ENCODE measurements at places on chromosomes 5 and 9. TPM values are rescaled to one million over a fixed set of nuclear protein-coding genes. Genes with fewer than 3 reads are reported as not detected.

The CDKN2B-AS1 gene
- total RNA-seq, result 0.58 TPM

The C1QTNF2 gene
- 9.1 TPM for total RNA-seq

The ANXA1 gene
- total RNA-seq, result 546 TPM

The PLAC8L1 gene
- 0.87 TPM for total RNA-seq

The CDX1 gene
- not detected for total RNA-seq

The GPRIN1 gene
- 0.81 TPM for total RNA-seq

- no peaks in the 10 kb centered on the region for H3K4me1 ChIP-seq
- DNase-seq, result no peak
- no peaks in the 10 kb centered on the region for H3K27me3 ChIP-seq
- H3K36me3 ChIP-seq, result no peaks in the 10 kb centered on the region
- no peak overlapping the region for H3K27ac ChIP-seq
- H3K4me3 ChIP-seq, result no peak overlapping the region
Measured at GRCh38 chr9:101029315-101030085, 973 bp downstream of the PLPPR1 start.

GRCh38 chr5:87210076-87210475, 57.6 kb upstream of the RASA1 start:
- H3K27me3 ChIP-seq, result no peaks in the 10 kb centered on the region
- H3K4me3 ChIP-seq, result no peak overlapping the region
- H3K36me3 ChIP-seq, result no peaks in the 10 kb centered on the region
- no peak overlapping the region for H3K27ac ChIP-seq
- H3K4me1 ChIP-seq, result no peaks in the 10 kb centered on the region

DNA sequence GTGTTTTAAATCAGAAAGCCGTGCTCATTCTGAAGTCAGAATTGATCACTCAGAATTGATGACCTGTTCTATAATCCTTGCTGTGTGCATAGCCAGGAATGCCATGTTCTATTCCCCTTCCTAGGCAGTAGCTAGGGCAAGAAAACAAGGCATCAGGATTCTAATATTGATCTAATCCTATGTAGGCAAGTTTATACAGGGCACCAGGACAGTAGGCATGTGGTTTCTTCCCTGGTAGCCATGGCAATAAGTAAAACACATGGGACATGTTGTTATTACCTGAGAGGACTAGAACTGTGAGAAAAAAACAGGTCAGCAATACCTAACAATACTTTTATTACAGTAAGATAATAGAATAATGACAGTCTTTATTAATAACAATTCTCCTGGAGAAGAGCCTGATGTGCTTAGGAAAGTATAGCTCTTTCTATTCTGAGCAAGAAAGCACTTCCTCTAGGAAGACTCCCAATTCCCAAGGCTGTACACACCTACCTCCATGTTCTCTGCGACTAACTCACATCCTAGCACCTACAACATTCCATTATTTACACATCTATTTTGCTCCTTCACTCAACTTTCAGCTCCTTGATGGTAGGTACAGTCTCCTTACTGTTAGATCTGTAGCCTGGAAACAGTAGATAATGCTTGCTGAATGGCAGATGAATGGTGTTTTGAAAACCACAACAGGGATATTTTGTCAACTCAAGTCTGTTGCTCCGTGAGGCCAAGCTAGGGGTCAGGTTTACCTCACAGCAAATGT, 70.8 kb downstream of the STX17 start:
- no peak for DNase-seq
- H3K36me3 ChIP-seq, result no peaks in the 10 kb centered on the region

DNA sequence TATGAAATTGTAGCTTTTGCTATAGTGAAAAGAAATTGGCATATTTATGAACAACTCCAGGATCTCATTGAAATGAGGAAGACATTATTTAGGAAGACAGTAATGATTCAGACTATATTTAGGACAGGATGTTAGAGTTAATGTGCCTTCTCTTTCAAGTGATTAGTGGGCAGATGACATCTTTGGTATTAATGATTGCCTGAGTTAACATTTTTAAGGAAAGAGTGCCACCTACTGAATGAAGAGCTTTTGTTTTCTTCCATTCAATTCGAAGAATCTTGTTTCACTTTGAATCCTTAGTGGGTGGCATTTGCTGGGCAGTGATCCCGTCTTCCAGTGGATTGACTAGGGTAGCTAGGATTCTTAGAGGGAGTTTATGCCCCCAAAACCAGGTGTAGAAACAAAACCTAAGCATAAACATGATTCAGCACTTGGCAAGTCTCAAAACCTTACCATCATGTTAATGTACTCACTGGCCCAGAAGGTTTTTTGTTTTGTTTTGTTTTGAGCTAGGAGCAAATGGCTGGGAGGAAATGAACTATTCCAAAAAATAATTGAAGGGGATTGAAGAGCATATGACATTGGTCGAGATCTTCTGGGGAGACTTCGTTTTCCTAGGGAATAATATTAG, 23.2 kb downstream of the MAP3K1 start:
- no peak overlapping the region for H3K4me3 ChIP-seq
- H3K27me3 ChIP-seq, result no peaks in the 10 kb centered on the region
- H3K27ac ChIP-seq, result no peak overlapping the region
- peaks cover 2% of the 10 kb centered on the region for H3K4me1 ChIP-seq
- DNase-seq, result no peak
- no peaks in the 10 kb centered on the region for H3K36me3 ChIP-seq

DNA sequence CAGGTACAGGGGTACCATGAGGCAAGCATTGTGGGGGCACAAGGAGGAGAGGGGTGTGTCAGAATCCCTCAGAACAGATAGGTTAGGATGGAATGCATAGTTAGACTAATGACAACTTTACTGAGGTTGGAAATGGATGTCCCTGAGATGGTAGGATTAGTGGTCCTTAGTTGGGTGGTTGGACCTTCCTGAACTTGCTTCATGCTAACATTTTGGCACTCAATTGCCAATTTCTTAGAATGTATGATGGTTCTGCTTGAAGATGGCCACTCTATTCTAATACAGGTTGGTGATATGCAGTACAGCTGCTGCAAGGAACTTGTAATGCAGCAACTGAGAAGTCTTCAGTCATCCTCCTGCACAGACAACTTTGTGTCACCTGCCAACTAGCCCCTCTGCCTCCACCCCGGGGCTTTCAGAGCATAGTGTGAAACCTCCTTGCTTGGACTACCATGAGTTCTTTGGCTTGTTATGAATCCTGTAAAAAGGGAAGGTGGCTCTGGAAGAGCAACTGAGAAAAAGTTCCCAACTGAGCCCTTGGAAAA, 5.4 kb downstream of the CCNI2 start:
- no peak overlapping the region for H3K27ac ChIP-seq
- DNase-seq, result no peak
- no peak overlapping the region for H3K4me3 ChIP-seq
- H3K4me1 ChIP-seq, result no peaks in the 10 kb centered on the region
- no peaks in the 10 kb centered on the region for H3K36me3 ChIP-seq

DNA sequence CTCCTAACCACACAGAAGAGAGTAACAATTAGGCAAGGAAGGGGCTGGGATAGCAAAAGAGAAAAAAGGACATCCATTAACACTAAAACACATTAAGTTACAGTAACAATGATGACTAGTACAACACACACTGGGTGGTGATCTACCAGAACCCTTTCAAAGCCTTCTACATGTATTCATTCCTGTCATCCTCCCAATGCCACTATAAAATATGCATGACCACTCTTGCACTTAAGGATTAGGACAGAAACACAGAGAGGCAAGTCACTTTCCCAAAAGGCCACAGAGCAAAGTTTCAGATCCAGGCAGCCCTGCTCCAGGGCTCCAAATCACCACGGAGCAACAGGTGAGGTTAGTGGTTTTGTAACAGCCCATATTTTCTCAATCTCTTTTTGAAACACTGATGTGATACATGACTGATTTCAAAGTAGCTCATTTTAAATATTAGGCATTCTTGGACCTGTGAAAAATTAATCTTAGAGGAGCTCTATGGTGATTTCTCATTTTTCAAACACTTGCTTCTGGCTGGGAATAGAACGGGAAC, 86.7 kb downstream of the AUH start:
- H3K36me3 ChIP-seq, result no peaks in the 10 kb centered on the region
- H3K4me3 ChIP-seq, result no peak overlapping the region
- no peak for DNase-seq
- H3K4me1 ChIP-seq, result peaks cover 2% of the 10 kb centered on the region

GRCh38 chr9:135210676-135211523, 123.4 kb downstream of the OLFM1 start:
- H3K4me3 ChIP-seq, result no peak overlapping the region
- no peak overlapping the region for H3K27ac ChIP-seq
- no peaks in the 10 kb centered on the region for H3K27me3 ChIP-seq
- DNase-seq, result peak; percentile 3
- no peaks in the 10 kb centered on the region for H3K36me3 ChIP-seq
- no peaks in the 10 kb centered on the region for H3K4me1 ChIP-seq

GRCh38 chr9:77981332-77981731, 50.3 kb downstream of the GNAQ start:
- peaks cover 10% of the 10 kb centered on the region for H3K4me1 ChIP-seq
- peak overlapping the region; percentile 17 for H3K27ac ChIP-seq
- DNase-seq, result no peak

- H3K4me3 ChIP-seq, result no peak overlapping the region
- no peak overlapping the region for H3K27ac ChIP-seq
- peak; percentile 85 for DNase-seq
- no peaks in the 10 kb centered on the region for H3K4me1 ChIP-seq
- H3K36me3 ChIP-seq, result no peaks in the 10 kb centered on the region
Measured at GRCh38 chr5:6734243-6734700, 21.0 kb downstream of the TENT4A start.

- H3K27me3 ChIP-seq, result no peaks in the 10 kb centered on the region
- peak; percentile 53 for DNase-seq
- no peak overlapping the region for H3K27ac ChIP-seq
- H3K4me1 ChIP-seq, result no peaks in the 10 kb centered on the region
- H3K4me3 ChIP-seq, result peak overlapping the region; percentile 83
Measured at GRCh38 chr9:3525096-3525835, 535 bp downstream of the RFX3 start.

- no peak overlapping the region for H3K27ac ChIP-seq
- DNase-seq, result no peak
- H3K27me3 ChIP-seq, result no peaks in the 10 kb centered on the region
- no peaks in the 10 kb centered on the region for H3K36me3 ChIP-seq
- no peak overlapping the region for H3K4me3 ChIP-seq
Measured at GRCh38 chr5:78755822-78756429, 107.4 kb upstream of the LHFPL2 start.

GRCh38 chr9:20726144-20726543, 42.1 kb downstream of the FOCAD start:
- no peak for DNase-seq
- H3K27me3 ChIP-seq, result no peaks in the 10 kb centered on the region
- no peaks in the 10 kb centered on the region for H3K4me1 ChIP-seq

DNA sequence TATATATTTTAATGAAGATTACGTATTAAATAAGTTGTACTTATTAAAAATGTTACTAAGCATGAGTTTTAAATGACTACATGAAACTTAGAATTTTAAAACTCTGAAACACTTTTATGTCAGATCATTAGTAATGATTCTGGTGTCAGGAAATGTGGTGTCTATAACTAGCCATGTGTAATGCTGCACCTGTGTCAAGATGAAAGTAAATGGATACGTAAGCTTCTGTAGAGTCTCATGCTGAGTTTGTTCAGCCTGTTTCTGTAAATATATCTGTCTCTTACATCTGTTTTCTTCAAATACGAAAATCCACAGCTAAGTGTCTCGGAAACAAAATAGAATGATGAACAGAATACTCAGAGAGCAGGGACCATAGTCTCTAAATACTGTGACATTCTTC, 278.0 kb upstream of the SMC2 start:
- no peak overlapping the region for H3K4me3 ChIP-seq
- no peak for DNase-seq
- H3K4me1 ChIP-seq, result no peaks in the 10 kb centered on the region
- no peaks in the 10 kb centered on the region for H3K36me3 ChIP-seq

- H3K27ac ChIP-seq, result no peak overlapping the region
- H3K4me1 ChIP-seq, result no peaks in the 10 kb centered on the region
- no peak overlapping the region for H3K4me3 ChIP-seq
- H3K27me3 ChIP-seq, result no peaks in the 10 kb centered on the region
- no peaks in the 10 kb centered on the region for H3K36me3 ChIP-seq
Measured at GRCh38 chr5:91357806-91358205, 25.3 kb downstream of the ARRDC3 start.

GRCh38 chr5:124054564-124054963, 542.6 kb downstream of the CSNK1G3 start:
- H3K27ac ChIP-seq, result no peak overlapping the region
- H3K27me3 ChIP-seq, result no peaks in the 10 kb centered on the region
- H3K4me3 ChIP-seq, result no peak overlapping the region
- DNase-seq, result no peak
- H3K4me1 ChIP-seq, result no peaks in the 10 kb centered on the region
